ENCODE measurements at places on chromosomes 5 and 9.

DNA sequence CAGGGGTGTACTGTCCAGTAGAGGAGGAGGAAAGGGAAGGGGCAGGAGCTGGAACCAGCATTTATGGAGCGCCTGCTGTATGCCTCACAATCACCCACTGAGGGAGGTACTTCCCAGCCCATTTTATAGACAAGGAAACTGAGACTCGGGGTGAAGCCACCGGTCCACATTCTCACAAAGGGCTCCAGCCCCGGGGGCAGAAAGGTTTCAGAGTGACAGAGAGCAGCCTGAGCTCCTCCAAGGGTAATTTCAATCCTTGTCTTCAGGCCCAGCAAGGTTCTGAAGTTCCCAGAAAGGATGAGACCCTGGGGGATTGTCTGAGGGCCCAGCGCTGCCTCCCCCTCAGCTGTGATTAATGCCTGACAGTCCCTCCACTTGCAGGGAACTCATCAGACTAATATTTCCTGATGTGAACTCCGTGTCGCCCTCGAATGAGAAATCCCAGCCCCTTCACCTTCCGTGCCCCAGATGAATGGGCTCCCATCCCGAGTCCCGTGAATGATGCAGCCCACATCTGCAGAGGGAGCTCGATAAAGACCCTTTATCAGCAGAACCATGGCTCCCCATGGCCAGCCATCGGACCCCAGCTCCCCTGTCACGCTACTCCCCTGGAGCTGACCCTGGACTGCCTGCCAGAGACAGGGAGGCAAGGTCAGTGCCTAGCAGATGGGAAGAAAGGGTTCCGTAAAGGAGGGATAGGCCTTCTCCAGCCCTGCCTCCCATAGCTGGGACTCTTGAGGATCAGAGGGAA lies 32.1 kb upstream of the MVB12B start:
- peak; percentile 39 for DNase-seq

DNA sequence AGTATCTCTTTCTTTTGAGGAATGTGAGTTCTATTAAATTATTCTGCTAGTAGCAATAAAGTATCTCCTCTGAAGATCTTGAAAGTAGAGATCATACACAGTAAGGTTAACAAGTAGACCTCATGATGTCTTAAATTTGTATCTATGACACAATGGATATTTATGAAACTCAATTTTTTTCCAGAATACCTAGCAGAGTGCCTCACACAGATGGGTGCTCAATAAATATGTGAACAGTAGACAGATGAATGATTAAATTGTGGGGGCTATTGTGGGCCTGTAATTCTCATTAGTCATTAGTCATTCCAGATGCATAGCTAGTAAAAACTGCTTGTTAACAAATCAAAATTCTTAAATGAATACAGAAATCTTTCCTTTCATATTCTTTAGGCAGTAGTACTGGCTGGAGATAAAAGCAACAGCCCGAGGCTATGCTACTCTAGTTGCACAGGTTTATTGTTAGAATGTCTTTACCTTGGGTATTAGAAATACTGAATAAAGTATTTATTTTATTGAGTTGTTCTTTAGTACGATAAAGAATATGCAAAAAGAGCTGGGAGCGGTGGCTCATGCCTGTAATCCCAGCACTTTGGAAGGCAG lies 22.0 kb downstream of the CHD1 start:
- no peak for DNase-seq

DNA sequence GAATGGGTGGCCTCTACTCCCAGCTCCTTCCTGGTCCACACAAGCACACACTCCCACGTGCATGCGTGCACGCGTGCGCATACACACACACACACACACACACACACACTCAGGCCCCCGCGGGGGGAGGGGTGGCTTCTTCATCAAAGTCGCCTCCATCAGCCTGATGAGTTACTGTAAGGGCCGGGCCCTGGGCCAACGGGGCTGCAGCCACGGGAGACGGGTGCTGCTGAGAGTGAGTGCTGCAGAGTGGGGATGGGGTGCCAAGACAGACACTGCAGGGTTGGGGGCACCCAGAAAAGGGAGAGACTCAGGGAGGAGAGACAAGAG lies 18.1 kb downstream of the CNTFR start:
- DNase-seq, result no peak

- DNase-seq, result no peak
Observed at GRCh38 chr5:151630088-151630487, 39.0 kb upstream of the FAT2 start.

DNA sequence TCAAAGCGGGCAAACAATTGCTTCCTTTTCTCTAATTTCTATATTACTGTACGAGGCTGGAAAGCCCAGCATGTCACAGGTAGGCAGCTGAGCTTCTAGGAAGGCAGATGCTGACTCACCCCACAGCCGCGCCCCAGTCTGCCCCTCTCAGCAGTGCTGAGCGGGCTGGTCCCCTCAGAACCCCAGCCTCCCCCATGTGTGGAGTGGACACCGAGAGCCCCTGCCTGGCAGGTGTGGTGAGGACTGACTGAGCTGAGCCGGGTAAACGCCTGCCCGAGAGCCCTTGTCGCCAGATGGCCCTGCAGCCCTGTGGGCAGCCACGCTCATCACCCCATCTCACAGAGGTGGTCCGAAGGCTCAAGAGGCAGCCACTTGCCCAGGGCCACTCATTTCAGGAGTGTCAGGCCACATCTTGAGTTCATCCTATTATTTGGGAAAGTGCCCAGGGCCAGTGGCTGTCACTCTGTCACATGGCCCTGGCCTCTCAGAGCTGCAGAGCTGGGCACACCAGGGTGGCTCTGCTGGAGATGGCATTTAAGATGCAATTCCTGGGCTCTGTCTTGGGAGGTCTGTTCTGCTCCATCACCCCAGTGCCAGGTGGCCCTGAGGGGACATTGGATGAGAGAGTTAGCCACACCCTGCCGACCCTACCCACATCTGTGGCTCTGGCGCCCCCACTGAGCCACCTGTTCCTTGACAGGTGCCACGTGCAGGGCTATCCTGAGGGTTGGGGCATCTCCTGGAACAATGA lies 12.4 kb downstream of the CARD19 start:
- DNase-seq, result no peak

DNA sequence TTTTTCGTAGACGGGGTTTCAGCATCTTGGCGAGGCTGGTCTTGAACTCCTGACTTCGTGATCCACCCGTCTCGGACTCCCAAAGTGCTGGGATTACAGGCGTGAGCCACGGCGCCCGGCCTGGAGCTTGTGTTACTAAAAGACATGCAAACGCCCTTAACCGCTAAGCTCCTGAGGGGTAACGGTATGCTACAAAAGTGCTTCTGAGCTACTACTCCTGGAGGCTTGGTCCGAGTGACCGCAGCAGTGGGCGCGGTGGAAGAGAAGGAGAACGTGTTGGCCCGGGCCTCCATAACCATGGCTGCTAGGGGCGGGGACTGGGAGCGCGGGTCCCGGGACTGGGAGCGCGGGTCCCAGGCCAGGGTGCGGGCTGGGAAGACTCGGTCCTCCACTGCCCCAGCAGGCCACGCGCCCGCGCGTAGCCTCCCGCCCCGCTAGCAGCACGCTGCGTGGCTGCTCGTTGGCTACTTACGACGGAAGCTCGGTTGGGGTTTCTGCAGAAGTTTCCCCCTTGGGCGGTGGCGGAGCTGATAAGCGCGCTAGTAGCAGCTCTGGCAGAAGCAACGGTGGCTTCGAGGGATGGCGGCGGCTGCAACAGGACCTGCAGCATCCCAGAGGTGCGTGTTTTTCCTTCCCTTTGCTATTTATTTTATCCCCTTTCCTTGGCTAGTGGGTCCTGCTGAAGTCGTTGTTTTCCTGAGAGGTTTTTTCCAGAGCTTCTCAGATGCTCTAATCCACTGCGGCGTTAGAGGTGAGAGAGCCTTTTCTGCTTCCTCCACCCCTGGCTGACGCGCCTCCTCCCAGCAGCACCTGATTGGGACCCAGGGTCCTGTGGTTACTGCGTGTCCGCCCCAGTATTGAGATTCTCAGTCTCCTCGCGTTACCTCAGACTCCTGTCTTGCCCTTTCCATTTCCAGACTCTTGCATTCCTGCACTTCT lies 69.2 kb upstream of the CCDC180 start:
- DNase-seq, result peak; percentile 76

DNA sequence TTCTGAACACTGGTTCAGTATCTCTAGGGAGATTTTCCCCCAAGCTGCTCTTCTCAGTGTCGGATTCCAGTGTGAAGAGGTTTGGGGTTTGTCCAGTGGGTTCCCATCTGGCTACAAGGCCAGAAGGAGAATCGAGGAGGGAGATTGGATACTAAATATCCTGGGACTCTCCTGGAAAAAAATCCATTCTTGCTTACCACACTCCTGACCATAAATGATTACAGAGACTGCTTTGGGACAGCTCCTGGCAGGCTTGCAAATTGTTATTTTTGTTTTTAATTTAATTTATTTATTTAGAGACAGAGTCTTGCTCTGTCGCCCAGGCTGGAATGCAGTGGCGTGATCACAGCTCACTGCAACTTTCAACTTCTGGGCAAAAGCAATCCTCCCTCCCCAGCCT lies 4.7 kb upstream of the SUSD1 start:
- DNase-seq, result no peak

DNA sequence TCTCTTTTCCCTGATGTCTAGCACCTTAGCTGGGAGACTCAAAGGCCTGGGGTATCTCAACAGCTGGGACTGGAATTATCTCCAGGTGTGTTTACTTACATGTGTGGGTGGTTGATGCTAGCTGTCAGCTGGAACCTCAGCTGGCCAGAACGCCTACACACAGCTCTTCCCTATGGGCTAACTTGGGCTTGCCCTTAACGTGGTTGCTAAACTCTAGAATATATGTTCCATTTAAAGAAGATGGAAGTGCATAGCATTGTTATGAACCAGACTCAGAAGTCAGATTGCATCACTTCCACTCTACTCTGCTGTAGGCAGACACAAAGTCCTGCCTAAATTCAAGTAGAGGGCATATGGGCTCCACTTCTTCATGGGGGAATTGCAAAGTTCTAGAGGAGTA lies 29.3 kb downstream of the SGCD start:
- DNase-seq, result no peak

DNA sequence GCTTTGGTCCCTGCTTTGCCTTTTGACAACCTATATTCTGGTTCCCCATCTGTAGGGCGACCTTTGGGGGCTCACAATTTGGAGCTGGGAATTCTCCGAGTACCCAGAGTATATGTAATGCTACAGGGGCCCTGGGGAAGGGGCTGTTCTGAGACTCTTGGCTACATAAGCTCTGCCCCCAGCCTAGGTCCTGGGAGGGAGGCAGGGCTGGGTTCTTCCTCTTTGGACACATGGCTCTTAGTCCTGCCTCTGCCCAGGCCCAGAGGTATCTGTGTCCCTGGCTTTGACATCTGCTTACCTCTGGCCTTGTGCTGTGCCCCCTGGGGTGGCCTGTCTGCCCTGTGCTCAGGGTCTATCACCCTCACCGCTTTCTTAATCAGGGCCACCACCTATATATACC lies 181.6 kb downstream of the CACNA1B start:
- no peak for DNase-seq

DNA sequence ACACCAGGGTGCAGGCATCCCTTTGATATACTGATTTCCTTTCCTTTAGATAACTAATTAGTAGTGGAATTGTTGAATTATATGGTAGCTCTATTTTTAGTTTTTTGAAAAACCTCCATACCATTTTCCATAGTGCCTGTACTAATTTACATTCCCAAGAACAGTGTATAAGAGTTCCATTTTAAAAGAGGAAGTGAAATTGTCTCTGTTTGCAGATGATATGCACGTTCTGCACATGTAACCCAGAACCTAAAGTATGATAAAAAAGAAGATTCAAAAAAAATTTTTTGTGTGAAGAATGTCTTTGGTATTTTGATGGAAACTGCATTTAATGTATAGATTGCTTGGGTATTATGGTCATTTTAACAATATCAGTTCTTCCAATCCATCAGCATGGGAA lies 424.0 kb upstream of the CCNH start:
- no peak for DNase-seq

GRCh38 chr9:133879615-133880014 lies 112.5 kb downstream of the VAV2 start:
- DNase-seq, result no peak

DNA sequence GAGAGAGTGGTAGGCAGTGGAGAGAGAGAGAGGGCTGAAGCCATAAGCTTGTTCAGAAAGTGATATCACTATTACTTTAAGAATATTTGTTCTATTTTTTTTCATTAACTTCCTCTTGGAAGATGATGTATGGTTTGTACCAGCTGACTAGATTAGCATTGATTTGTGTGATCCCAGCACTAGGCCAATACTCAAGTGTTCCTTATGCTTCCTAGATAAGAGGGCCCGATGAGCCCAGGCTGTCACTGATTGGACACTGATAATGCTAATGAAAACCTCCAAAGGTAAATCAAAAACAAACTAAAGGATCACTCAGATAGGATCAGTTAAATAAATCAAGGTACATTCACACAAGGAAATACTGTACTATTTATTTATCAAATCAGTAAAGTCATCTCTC lies 52.7 kb upstream of the OTULINL start:
- DNase-seq, result no peak

- no peak for DNase-seq
Observed at GRCh38 chr9:133440874-133441273, 18.7 kb downstream of the ADAMTS13 start.

Data from nephron progenitor cell (in vitro differentiated cells).